Activated T-cell treated with anti-CD3 and anti-CD28 coated beads, Interleukin-2, amount 50 U/mL, for 48 hours (primary cell): ENCODE measurements at places on chromosomes 2 and 18.

GRCh38 chr2:48419884-48420511, 110.0 kb upstream of the STON1 start:
- DNase-seq, result no peak

DNA sequence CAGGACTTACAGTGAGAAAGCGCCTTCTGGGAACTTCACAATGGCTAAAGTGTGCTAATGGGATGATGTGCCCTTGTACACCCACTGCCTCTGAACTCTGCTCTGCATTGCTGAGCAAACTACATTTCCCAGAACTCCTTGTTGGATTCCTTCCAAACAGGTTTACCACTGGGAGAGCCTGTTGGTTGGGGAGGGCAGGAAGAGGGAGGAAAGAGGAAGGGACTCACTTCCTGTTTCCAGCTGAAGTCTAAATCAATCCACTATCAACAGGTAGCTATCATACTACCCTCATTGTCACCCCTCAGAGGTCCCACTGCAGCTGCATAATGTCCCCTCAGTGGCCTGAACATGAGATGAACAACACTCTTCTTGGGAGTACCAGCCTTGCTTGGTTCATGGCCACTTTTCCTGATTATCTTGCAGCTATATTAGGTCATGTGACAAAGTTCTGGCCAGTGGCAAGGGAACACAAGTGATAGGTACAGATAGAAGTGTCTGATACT, 109.7 kb downstream of the MSH2 start:
- DNase-seq, result no peak

GRCh38 chr2:168198476-168199207, 48.8 kb downstream of the STK39 start:
- DNase-seq, result no peak

- no peak for DNase-seq
Measured at GRCh38 chr2:38224821-38225437, 149.0 kb upstream of the CYP1B1 start.

DNA sequence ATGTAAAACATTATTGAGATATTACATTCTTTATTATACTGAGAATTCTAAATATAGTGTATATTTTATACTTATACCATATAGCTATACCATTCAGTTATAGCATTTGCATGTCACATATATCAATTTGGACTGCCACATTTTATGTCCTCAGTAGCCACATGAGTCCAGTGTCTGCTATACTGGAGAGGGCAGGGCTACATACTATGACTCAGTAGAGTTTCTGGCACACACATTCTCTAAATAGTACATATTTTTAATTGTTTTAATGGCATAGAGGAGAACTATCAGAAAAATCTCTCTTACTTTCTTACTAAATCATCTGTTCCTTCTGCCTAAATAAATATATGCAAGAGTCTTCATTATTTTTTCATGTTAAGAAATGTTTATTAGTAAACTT, 55.4 kb upstream of the COL5A2 start:
- no peak for DNase-seq

DNA sequence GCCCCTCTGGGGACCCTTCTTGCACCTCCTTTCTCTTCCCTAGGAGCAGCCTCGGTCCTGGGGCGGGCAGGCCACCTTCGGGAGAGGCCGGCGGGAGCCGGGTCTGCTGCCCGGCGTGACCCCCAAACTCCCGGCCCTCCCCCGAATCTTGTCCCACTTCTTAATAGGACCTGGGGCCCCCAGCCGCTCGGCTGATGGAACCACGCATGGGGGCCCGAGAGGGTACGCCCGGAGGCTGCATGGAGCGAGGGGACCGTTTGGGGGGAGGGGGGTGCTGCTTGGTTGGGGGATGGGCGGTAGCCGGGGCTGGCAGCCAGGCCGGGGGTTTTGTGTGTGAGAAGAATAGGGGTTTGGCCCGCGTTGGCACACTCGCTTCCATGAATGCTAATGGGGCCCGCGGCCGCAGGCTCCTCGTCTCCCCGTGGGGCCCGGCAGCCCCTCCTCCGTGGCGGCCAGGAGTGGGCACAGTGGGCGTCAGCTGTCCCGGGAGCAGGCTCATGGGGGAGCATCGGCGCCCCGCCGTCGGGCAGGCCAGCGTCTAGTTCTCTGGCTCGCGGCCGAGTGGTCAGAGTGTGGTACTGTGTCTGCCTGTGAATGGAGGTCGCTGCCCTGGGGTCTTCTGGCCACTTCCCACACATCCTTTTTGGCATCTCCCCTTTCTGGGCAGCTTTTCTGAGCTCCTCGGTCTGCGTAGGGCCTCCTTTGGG, 1.0 kb downstream of the GAREM2 start:
- no peak for DNase-seq

DNA sequence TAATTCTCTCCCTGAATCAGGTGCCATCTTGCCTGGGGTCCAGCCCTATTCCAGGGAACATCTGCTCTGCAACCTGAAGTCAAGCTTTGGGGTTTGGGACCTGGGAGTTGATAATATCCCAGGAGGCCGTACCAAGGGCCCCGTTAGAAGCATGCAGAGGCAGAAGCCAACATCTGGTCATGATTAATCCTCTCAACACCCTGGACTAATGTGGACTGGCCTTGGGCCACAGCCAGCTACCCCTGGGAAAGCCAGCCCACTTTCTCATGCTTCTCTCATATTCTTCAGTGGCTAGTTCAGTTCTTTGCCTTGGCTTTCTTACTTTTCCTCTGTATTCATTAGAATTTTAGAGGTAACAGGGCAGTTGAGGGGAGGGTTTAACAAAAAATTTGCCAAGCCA, 515.6 kb upstream of the NRP2 start:
- DNase-seq, result no peak

DNA sequence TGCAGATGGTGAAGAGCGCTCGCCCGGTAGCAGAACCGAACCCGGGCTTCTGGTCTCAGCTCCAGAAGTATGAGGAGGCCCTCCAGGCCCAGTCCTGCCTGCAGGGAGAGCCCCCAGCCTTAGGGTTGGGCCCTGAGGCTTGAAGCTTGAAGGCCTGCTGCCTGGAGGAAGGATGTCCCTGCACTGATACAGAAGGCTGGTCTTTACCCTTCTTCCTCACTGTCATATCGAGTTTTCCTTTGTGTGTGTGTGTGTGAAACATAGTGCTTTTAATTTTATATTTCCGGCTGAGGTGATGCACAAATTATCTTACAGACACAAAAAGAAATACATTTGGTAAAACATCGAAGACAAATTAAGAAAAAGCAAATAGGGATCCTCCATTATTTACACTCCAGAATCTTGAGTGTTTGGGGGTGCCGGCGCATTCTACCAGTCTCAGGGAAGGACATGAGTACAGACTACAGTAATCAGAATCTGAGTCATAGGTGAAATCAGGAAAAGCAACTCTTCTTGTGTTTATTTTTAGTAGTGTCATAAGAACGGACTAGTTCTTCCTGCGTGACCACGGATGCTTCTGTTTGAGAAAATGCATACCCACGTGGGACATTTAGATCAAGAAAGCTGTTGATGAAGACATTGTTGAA, 1.3 kb downstream of the DUSP28 start:
- peak; percentile 36 for DNase-seq
